GM23248 (cell line): ENCODE measurements at places on chromosomes 1 and 21. TPM values are rescaled to one million over a fixed set of nuclear protein-coding genes. Genes with fewer than 3 reads are reported as not detected.

Gene ICOSLG
- under 0.01 and 0.25 TPM in 2 replicates for total RNA-seq

Gene KRTAP10-1
- total RNA-seq = not detected in 2 replicates

Gene DAB1
- total RNA-seq = 0.11 TPM in 1 of 2 replicates, not detected in the other

- no peaks in the 10 kb centered on the region for H3K4me1 ChIP-seq
- no peak for DNase-seq
- no peaks in the 10 kb centered on the region for H3K27me3 ChIP-seq
- no peak overlapping the region for H3K4me3 ChIP-seq
- no peak overlapping the region for H3K27ac ChIP-seq
These were observed 33.5 kb downstream of the EPHX1 start for GRCh38 chr1:225843426-225843795.

DNA sequence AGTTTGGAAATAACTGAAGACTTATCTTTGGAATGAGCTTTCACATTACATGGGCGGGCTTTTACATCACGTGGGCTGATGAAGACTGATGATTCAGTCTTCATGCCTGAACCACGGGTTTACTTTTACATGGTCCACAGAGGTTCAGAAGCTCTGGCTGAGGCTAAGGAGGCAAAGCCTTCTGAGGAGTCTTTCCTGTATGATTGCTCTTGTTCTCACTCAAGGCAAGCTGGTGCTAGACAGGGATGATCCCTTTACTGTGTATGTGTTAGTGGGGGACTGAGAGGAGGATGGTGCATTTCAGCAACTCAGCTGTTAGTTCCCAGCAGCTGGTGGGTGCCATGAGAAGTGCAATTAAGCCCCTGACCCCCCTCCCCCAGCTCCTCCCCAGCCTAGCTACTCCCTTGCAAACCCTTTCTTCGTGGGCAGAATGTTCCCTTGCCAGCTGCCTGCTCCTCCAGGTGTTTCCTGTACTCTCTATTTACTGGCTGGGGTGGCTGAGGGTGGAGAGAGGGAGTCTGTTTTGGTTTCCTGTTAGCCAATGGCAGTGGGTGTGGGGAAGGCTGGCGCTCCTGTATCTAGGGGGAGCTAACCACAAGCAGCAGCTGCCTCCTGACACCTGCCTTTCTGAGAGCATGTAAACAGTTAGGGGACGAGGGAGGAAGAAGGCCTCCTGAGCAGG, 15.4 kb downstream of the BTG2 start:
- peaks cover 52% of the 10 kb centered on the region for H3K27me3 ChIP-seq
- no peaks in the 10 kb centered on the region for H3K36me3 ChIP-seq
- H3K4me3 ChIP-seq = no peak overlapping the region
- H3K4me1 ChIP-seq = no peaks in the 10 kb centered on the region
- peak; percentile 53 for DNase-seq
- H3K27ac ChIP-seq = no peak overlapping the region

DNA sequence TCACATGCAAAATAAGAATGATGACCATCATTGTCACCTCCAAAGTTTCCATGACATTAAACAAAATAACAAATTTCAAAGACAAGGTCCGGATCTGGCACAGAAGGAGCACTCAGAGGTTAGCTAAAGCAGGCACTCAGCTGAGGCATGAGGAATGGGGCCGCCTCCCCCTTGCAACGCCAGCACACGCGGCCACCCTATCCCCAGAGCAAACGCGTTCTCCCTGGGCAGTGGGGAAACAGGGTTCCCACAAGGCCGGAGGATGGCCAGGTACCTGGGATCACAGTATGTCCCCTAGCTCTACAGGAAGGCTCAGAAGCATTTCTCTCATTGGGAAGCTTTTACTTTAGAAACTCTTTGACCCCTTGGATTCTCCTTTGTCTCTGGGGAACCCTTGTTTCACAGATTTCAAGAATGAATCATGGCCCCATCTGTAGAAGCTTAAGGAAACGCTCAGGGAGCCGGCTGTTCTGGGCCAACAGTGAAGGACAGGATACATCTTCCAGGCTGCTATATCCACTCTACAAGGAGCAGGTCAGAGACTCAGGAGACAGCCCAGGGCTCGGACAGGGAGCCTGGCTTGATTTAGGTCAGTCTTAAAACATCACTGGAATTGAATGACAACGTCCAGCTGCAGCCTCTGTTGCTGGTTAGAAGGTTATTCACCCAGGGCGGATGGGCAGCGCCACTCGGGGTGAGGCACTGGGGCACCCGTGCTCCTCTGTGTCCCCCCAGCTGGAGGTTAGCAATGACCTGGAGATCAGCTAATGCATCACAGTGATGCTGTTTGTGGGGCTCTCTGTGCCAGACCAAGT, 496.4 kb downstream of the NPHP4 start:
- no peaks in the 10 kb centered on the region for H3K4me1 ChIP-seq
- DNase-seq = no peak
- no peaks in the 10 kb centered on the region for H3K27me3 ChIP-seq
- H3K36me3 ChIP-seq = no peaks in the 10 kb centered on the region

- DNase-seq = no peak
- no peak overlapping the region for H3K27ac ChIP-seq
- no peak overlapping the region for H3K4me3 ChIP-seq
- H3K36me3 ChIP-seq = peaks cover 26% of the 10 kb centered on the region; the same call in 1 of the 2 replicates
- H3K27me3 ChIP-seq = no peaks in the 10 kb centered on the region
These were observed 21.2 kb downstream of the ATF6 start for GRCh38 chr1:161787355-161787754.

DNA sequence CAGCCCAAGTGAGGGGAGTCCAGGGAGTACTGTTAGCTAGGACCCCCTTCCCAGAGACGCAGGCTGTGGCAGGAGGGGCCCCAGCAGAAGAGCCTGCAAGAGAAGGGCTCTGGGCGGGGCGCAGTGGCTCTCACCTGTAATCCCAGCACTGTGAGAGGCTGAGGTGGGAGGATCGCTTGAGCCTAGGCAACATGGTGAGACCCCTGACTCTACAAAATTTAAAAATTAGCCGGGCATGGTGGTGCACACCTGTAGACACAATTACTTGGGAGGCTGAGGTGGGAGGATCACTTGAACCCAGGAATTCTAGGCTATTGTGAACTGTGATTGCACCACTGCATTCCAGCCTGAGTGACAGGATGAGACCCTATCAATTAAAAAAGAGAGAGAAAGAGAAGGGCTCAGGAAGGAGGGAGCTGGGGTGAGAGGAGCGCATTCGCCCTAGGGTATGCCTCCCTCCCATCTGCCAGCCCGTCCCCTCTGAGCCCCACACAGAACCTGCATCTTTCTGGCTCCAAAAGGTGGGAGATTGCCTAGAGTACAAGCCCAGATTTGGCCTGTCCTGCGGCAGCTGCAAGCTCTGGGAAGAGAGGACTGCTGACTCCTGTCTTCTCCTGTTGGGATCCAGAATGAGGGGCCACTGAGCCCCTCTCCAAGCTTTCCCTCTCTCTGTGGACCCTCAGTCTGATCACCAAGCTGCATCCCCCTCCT, 3.6 kb downstream of the KCNQ4 start:
- peaks cover 10% of the 10 kb centered on the region for H3K27me3 ChIP-seq
- no peaks in the 10 kb centered on the region for H3K36me3 ChIP-seq
- DNase-seq = no peak
- H3K27ac ChIP-seq = no peak overlapping the region
- no peak overlapping the region for H3K4me3 ChIP-seq

DNA sequence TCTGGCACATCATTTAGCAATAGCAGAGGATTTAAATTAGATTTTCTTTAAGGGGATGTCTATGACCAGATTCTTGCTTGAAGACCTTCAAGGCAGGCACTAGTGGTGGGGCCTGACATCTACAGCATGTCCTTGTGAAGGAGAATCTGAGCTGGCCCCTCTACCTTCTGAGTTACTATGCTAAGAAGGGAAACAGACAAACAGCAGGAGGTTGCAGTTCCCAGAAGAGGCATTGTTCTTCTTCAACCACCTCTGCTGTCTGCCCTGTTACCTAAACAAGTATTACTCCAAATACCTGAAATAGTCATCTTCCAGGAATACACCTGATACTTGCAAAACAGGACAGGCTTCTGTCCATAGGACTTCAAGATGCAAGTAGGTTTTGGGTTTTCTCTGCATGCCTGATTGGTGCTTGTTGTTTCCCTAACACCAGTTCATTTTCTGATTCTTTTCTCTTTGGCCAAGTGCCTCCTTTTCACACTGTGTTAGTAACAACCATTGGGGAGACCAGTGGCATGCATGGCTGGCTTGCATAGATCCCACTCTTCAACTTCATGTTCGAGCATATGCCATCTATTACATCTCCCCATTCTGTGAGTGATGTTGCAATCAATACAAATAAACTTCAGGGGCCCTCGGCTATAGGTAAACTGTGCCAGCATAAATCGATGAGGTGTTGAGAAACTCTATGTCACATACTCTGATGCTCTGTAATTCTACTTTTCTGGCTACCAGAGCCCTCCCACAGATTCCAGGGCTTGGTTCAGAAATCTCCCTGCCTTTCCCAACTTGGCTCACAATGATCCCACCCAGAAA, 93.0 kb upstream of the DUSP10 start:
- no peak overlapping the region for H3K27ac ChIP-seq
- no peaks in the 10 kb centered on the region for H3K27me3 ChIP-seq
- no peak for DNase-seq
- no peak overlapping the region for H3K4me3 ChIP-seq
- H3K36me3 ChIP-seq = no peaks in the 10 kb centered on the region

DNA sequence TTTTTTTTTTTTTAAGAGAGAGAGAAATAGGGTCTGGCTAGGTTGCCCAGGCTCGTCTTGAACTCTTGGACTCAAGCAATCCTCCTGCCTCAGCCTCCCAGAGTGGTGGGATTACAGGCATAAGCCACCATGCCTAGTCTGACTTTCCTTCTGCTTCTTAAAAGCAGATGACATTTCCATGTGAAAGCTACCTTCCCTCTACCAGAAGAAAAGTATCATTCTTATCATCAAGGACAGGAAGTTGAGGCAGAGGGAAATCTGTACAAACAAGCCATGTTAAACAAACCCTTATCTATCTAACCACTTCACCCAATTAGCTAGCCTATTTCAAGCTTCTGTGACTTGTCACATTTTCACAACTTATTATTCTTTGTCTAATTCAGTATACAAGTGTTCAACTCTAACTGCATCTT, 54.8 kb downstream of the SAMSN1 start:
- DNase-seq = no peak
- no peaks in the 10 kb centered on the region for H3K36me3 ChIP-seq
- no peak overlapping the region for H3K4me3 ChIP-seq
- no peaks in the 10 kb centered on the region for H3K27me3 ChIP-seq
- no peaks in the 10 kb centered on the region for H3K4me1 ChIP-seq
- H3K27ac ChIP-seq = no peak overlapping the region

- H3K4me3 ChIP-seq = no peak overlapping the region
- no peaks in the 10 kb centered on the region; the same call in 1 of the 2 replicates for H3K36me3 ChIP-seq
- H3K4me1 ChIP-seq = peaks cover 13% of the 10 kb centered on the region; the same call in 1 of the 2 replicates
- no peaks in the 10 kb centered on the region for H3K27me3 ChIP-seq
- no peak for DNase-seq
These were observed 115.8 kb downstream of the RPS6KC1 start for GRCh38 chr1:213166852-213167251.

- H3K27me3 ChIP-seq = no peaks in the 10 kb centered on the region
- H3K36me3 ChIP-seq = no peaks in the 10 kb centered on the region
- H3K4me3 ChIP-seq = no peak overlapping the region
- H3K4me1 ChIP-seq = peaks cover 22% of the 10 kb centered on the region
- peak; percentile 37 for DNase-seq
- no peak overlapping the region for H3K27ac ChIP-seq
These were observed 195.0 kb downstream of the ROR1 start for GRCh38 chr1:63968663-63969440.

DNA sequence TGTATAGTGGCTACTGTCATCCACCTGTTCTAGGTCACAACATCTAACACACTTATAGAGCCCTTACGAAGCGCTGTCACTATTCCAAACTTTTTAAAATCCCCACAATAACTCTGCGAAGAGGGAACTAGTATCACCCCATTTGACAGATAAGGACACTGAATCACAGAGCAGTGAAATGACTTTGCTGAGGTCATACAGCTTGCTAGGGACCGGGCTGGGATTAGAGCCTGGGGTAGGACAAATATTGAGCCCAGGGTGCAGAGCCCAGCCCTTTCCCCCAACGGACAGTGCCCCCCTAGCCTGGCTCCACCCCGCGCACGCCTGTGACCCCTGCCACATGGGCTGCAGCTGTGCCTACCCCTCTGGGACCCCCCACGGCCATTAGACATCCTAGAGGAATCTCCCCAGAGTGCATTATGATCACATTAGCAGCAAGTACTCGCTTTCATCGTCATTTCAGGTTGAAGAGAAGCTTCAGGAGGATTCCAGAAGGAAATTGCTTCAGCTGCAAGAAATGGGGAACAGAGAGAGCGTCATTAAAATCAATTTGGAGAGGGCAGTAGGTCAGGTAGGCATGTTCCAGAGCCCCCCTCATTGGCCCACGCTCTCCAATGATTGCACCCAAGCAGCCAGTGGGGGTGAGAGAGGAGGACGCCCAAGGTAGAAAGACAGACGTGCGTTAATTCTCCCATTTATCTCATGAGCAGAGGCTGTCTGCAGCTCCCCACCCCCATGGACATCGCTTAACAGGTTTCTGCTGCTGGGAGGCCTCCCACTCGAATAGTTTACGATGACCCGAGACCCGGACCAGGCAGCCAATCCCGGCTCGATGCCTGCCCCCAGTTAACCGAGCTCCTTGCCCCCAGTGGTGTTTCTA, 77.2 kb downstream of the FHAD1 start:
- no peak overlapping the region for H3K27ac ChIP-seq
- no peaks in the 10 kb centered on the region for H3K36me3 ChIP-seq
- peak; percentile 23 for DNase-seq
- peaks cover 22% of the 10 kb centered on the region for H3K4me1 ChIP-seq
- no peaks in the 10 kb centered on the region for H3K27me3 ChIP-seq

- no peak for DNase-seq
- no peak overlapping the region for H3K4me3 ChIP-seq
- no peaks in the 10 kb centered on the region for H3K27me3 ChIP-seq
- H3K27ac ChIP-seq = no peak overlapping the region
These were observed 4.1 kb downstream of the KIAA1614 start for GRCh38 chr1:180916771-180917170.
